Cortex of kidney (tissue), 1 donor: ENCODE measurements at places on chromosomes 1 and 21.

DNA sequence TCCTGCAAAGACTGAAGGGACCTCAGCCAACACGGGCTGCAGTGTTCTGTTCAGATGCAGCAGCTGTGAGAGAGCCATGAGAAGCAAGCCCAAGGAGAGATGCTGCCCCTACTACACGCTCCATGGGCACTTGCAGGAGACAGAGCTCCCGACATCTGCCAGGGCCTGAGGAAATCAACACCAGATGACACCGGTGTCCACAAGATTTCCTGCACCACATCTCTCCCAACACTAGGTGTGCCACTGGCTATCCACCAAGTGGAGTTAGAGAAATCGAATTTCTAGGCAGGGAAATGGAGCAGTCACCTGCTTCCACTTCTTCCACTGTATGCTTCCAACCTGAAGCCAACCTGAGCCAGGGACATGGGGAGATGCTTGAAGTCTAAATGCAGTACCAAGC, 445.3 kb downstream of the RWDD3 start:
- no peak for DNase-seq

GRCh38 chr1:173857363-173857917, 10.3 kb downstream of the GAS5 start:
- no peak for DNase-seq

DNA sequence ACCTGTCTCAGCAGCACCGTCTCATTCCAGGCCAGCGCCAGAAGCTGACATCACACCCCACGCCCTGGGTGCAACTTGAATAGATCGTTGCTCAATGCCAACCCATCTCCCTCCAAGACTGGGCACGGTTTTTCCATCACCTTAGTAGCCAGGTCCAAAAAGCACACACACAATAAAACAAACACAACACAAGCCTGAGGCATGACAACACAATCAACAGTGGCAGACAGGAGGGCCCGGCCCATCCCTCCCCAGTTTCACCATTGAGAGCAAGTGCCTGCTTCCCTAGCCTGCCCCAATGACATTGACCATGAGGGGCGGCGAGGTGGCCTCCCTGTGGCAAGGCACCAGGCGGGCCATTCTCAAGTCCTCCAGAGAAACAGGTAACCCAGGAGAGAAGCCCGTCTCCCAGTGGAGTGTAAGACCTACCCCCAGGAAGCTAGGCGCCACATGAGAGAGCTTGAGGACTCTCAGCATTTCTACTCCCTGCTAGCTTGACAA, 2.7 kb downstream of the IFFO2 start:
- DNase-seq: no peak

GRCh38 chr21:26098772-26099397, 71.7 kb downstream of the APP start:
- DNase-seq: no peak

GRCh38 chr1:155093911-155094621, 15.4 kb downstream of the EFNA3 start:
- no peak for DNase-seq

DNA sequence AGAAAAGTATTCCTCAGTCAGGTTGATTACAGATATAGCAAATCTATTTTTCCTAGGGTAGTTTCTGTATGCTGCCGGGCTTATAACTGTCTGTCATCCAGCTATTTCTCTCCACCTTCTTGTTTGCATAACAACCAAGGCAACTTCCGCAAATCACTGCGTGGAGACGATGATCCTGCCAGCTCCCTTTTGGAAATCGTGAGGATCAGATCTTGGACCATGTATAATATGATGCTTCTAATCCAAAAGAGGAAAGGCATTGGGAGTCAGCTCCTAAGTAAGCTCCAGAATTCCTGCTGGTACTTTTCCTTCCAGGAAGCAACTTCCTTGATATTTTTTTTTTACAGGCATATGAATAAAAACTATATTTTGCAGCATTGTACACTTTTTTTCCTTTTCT, 445 bp upstream of the RGS4 start:
- DNase-seq: no peak

DNA sequence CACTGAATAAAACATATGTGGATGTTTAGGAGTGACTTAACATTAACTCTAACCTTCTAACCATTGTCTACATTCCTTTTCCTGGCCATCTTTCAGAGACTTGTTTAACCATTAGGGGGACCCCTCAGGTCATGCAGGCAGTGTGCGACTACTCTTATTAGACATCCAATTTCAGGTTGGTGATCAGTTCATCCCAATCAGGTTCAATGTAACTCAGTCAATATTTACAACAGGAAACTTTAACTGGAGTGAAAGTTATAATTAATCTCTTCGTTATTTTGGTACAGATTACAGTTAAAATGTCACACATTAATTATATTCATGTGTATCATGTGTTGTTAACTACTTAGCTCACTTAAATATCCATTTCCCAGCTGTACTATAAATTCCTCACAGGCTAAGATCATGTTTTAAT, 68.8 kb upstream of the RGS1 start:
- no peak for DNase-seq

DNA sequence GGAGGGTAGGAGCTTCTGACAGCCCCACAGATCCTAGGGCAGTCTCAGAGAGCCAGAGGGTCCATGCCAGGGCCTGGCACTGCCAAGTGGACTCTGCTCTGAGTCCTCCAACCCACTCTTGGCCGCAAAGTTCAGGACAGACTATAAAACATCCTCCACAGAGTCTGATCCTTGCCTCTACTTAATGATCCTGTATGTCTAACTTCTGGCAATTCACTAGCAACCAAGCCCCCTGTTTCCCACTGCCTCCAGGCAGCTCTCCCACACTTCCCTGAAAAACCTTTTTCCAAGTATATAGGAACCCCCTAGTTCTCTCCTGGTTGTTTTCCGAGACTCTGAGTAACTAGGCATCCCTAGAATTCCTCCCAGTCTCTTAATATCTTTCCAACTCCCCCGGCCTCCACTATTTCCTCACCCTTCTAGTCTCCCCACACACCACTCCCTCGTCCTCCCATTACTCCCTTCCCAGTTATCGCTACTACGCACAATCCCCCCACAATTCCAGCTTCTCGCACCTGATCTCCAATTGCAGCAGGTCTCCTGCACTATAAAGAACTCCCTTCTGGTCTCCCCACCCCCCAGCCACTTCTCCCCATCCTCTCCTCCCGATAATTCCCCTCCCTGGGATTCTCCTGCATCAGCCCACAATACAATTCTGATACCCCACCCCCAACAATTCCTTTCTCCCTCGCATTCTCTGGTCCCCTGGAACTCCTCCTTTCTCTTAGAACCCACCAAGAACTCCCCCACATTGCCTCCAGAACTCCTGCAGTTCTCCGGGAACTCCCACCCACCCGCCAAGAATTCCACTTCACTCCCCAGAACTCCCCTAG, 574 bp downstream of the IGSF9 start:
- no peak for DNase-seq

DNA sequence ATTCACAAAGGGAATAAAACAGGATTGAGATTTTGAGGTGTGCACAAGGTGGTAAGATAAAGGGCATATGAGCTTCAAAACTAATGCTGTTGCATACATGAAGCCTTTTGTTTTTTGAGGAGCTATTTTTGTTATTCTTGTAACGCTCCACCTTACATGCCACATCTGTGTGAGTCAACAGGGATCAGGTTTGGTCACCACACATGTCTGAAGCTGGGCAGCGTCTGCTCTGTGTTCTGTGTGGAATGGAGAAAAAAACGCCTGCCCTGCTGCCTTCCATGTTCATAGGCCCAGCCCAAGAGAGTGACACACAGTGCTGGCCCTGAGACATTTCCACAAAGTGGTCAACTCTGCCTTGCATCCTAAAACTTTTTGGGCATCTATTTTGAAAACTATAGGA, 67.7 kb downstream of the MPZL1 start:
- DNase-seq: no peak

- DNase-seq: no peak
These were observed at the start of gene GREM2 for GRCh38 chr1:240611619-240612480. Gene GREM2, minus strand, starts transcription at chr1:240612155. Its CDS starts 118,680 bp downstream, at chr1:240493475.

DNA sequence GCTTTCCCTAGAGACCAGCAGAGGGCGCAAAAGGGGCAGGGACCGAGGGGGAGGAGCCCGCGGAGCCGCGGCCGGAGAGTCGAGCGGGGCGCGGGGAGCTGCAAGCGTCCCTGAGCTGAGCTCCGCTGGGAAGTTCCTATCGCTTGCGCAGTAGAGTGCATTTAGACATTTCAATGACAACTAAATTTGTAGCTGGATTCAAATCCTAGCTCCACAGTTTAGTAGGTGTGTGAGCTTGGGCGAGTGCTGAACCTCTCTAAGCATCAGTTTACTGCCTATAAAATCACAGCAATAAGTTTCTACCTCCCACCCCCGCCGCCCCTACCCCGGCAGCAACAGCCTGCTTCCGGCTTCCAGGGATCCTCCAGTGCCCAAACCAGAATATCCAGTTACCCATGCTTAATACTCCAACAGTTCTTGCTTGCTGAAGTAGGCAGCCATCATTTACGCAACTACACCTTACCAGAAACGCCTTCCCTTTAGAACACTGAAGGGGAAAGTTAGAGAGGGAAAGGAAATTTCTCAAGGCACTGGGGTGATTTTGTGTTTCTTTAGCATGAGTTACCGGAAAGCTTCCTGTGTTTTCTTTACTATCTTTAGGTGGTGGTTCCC, 9.1 kb downstream of the TLR5 start:
- no peak for DNase-seq

- DNase-seq: no peak
These were observed 163.2 kb downstream of the RRAGC start for GRCh38 chr1:38696371-38696770.

DNA sequence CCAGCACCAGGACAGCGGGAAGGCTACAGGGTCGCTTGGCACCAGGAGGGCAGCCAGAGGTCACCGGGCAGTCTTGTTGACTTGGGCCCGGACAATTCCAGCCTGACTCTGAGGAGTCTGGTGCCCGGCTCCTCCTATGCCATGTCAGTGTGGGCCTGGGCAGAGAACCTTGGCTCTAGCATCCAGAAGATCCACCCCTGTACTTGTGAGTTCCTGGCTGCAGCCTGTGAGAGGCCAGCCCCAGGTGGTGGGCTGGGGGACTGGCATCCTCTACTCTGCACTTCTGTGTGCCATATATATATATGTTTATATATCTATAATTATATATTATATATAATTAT, 11.6 kb upstream of the PTPN7 start:
- DNase-seq: no peak

DNA sequence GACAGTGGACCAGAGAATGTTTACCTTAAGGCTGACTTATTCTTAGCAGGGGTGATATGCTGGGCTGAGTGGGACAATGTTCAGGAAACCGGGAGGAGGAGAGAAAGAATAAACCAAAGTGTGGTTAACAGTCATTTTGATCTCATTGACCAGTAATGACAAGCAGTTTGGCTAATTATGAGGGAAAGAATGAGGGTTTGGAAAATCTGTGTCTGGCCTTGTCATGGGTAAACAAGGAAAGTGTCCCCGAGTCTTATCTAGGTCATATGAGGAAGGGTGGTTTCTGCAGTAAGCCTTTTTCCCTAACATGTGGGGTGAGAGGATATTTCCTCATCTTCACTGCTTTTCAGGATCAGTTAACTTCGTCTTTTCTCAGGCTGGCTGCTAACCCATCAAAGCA, 155.0 kb downstream of the TPR start:
- no peak for DNase-seq

GRCh38 chr21:24829397-24829796, 777.9 kb downstream of the MRPL39 start:
- no peak for DNase-seq

DNA sequence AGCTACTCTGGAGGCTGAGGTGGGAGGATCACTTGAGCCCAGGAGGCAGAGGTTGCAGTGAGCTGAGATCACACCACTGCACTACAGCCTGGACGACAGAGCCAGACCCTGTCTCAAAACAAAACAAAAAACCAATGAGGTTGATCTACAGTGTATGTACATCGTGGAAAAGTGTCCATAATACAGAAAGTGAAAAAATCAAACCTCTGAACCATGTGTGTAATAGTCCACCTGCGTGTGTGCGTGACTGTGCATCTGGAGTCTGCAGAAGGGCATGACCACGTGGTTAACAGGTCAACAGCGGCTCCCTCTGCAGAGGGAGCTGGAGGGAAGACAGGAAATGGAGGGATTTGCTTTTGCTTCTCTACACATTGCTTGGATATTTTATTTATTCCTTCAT, 32.4 kb upstream of the ENO1 start:
- DNase-seq: no peak

GRCh38 chr21:24280596-24280995, 1326.7 kb downstream of the MRPL39 start:
- DNase-seq: no peak

- DNase-seq: no peak
These were observed at the start of gene KRTAP27-1 for GRCh38 chr21:30337276-30337744. Gene KRTAP27-1, minus strand, starts transcription at chr21:30337694. Its CDS starts 26 bp downstream, at chr21:30337668.

DNA sequence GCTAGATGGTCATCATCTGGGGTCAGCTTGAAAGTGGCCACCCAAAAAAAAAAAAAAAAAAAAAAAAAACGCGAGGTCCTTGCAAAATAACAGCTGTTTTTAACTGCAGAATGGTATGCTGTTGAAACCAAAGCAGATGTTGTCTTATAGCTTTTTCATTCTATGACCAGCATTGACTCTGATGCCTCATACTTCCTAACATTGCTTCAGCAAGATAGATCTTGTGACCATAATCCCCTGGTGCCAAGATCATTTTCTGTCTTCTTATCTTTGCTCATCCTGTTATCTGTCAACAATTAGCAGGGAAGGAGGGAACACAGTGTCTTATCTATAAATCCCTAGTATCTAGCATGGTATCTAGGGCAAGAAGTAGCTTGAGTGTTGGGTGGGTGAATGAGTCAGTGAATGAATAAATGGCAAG, 181.5 kb downstream of the PLPP3 start:
- DNase-seq: no peak

GRCh38 chr1:214550857-214551435, 456 bp downstream of the PTPN14 start:
- no peak for DNase-seq

- DNase-seq: no peak
These were observed 51.7 kb downstream of the WNT9A start for GRCh38 chr1:227895828-227896685.

GRCh38 chr1:11856698-11857097, 2.0 kb downstream of the NPPB start:
- DNase-seq: no peak

GRCh38 chr1:189682591-189682990, 795.1 kb downstream of the BRINP3 start:
- DNase-seq: no peak
